ENCODE measurements at places on chromosomes 12 and 14. TPM values are rescaled to one million over a fixed set of nuclear protein-coding genes. Genes with fewer than 3 reads are reported as not detected.

CRIP1 gene
- 0.96 TPM for total RNA-seq

SMIM41 gene
- not detected for total RNA-seq

SH2B3 gene
- 21.8 TPM for total RNA-seq

SIRT4 gene
- 4.1 TPM for total RNA-seq

KLRB1 gene
- not detected for total RNA-seq

FGF6 gene
- total RNA-seq = not detected

- DNase-seq = no peak
These were observed 114.9 kb downstream of the KIF26A start for GRCh38 chr14:104253223-104253822.

DNA sequence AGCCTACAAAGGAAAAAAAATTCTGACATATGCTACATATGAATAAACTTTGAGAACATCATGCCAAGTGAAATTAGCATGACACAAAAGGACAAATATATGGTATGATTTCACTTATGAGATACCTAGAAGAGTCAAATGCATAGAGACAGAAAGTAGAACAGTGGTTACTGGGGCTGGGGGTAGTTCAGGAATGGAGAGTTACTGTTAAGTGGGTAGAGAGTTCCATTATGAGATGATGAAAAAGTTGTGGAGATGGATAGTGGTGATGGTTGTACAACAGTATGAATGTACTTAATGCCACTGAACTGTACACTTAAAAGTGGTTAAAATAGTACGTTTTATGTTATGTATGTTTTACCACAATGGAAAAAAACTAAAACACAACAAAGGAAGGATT lies 92.3 kb downstream of the SCAF11 start:
- DNase-seq = no peak

GRCh38 chr14:104980611-104981531 lies 2.7 kb upstream of the AHNAK2 start:
- DNase-seq = no peak

DNA sequence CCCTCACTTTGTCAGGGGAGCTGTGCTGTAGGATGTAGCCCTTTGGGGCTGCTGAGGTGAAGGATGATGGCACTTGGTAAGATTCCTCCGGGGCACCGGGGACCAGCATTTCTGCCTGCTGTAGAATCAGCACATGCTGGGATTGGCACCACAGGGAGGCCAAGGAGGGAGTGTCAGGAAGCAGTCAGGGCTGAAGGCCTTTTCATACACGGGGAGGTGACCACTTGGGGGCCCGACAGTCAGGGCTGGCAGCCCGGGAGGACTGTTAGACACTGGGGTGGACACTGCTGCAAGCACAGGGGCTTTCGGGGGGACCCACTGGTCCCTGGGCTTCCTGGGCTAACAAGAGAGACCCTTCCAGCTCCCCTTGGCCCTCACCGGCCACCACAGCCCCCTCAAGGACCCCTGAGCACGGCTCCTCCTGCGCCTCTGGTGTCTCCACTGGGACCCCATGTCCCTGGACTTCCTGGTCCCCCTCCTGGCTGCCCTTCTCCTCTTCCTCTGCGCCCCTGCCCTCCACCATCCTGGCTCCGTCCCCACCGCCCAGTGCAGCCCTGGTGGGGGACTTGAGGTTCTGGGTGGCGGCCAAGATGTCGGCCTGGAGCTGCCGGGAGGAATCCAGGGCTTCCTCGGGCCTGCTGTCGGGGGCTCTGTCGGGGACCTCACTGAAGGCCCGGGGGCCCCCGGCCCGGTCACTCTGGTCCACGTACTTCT lies 6.5 kb downstream of the TMEM119 start:
- DNase-seq = peak; percentile 65

DNA sequence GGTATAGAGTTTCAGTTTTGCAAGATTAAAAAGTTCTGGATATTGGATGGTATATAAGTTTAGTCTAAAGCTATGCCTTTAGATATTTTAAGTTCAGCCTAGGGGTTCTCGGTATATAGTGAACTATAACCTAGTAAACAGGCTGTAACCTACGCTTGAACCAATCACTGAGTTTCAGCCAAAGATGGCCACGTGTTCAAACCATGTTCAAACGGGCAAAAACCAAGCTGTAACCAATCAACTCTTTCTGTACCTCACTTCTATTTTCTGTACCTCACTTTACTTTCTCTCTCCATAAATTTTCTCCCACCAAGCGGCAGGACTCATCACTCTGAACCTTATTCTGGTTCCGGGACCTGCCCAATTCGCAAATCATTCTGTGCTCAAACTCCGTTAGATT lies 1.4 kb downstream of the TMBIM4 start:
- DNase-seq = no peak

- no peak for DNase-seq
These were observed 531.3 kb downstream of the GALC start for GRCh38 chr14:87461704-87462103.

DNA sequence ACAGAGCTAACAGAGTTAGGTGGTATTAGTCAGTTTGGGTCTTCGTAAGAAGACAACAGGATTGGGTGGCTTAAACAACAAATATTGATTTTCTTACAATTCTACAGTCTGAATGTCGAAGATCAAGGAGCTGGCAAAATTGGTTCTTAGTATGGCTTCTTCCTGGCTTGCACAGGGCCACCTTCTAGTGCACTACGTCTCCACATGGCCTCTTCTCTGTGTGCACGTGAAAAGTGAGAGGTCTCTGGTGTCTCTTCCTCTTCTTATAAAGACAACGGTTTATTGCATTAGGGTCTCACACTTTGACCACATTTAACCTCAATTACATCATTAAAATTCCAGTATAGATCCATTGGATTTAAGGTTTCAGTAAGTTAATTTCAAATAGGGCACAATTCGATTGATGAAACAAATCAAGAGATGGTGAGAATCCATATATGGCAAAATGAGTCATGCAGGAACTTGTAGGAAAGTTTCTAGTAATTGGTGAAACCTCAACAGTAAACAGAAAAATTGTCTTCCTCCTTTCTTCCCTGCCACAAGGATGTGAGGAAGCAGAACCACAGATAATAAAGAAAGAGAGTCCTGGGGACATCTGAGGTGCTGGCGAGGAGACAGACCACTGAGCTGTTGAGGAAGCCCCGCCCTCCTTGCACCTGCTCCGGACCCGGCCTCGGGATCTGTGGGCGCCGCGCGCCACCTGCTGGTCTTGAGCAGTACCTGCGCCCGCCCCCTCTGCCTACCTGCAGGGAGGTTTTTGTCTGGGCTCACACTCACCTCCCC lies 846.7 kb downstream of the TMEM121 start:
- DNase-seq = peak; percentile 59

- no peak for DNase-seq
These were observed 352 bp downstream of the PHB2 start for GRCh38 chr12:6970096-6970527.

GRCh38 chr12:87667378-87667777 lies 361.8 kb downstream of the C12orf50 start:
- no peak for DNase-seq

DNA sequence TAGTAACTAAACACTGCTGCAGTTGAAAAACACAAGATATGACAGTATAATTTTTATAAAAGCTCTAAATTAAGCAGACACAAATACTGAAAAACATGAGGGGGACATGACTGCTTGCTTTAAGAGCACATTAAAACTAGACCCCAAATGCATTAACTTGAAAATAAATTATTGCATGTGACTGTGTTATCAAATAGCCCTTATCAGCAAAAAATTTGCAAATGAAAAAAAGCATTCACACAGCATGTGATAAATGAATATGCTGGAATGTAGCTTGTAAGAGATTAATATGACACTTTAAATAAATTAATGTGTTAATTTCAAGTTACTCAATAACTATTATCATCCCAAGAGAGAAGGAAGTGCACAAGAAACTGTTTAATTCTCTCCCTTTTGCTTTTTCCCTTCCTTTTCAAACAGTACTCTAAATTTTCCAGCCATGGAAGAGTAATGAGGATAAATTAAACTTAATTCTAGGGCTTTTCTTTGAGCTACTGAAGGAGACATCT lies 1422.1 kb upstream of the FLRT2 start:
- no peak for DNase-seq

DNA sequence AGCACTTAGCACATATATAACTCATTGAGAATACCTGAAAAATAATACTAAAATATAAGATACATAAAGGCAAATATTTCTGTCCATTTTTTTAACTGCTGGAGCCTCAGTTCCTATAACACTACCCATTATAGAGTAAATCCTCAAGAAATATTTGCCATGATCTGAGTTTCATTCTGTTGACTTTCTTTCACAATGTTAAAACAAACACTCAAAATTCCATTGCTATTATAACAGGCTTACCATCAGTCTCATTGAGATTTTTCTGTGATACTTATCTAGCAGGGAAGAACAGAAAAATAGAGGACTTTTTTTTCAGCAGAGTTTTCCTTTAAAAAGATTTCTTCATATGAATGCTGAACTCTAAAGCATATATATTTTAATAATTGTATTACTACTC lies 24.5 kb downstream of the LMO3 start:
- DNase-seq = no peak

DNA sequence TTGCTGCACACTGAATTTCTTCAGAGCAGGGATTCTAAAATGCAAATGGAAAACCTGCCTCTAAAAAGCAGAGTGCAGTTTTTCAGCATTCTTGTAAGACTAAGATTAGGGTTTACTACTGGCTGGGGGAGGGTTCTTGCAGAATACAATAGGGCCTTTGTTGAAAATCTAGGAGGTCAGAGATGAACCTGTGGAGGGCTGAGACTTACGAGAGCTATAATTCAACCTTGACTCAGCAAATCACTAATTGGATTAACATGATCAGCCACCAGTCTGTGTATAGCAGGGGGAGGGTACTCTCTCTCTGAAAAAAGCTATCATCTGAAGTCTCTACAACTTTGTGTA lies 92.6 kb upstream of the HIF1A start:
- no peak for DNase-seq

DNA sequence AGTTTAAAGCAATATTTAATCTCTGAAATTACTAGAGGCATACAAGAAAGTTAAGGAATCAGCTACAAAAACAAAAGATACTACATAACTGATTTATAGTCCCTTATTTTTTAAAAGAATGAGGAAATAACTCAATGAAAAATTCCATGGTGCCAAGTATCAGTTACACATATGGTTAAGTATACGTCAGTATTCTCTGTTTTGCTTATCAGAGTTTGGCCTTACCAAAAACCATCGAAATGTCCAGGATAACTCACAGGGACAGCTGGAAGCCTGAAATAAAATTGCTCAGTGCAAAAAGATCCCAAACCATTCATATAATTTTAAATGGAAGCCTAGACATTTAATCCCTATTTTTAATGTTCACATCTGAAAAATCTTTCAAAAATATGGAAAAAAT lies 3.6 kb downstream of the CFL2 start:
- no peak for DNase-seq

GRCh38 chr14:42980419-42980818 lies 1373.7 kb downstream of the LRFN5 start:
- DNase-seq = no peak

- peak; percentile 97 for DNase-seq
These were observed 17.0 kb downstream of the RHOF start for GRCh38 chr12:121776190-121777098.

GRCh38 chr14:20499881-20500280 lies 5.5 kb upstream of the RNASE10 start:
- DNase-seq = no peak

GRCh38 chr14:102150744-102151143 lies 11.0 kb downstream of the WDR20 start:
- no peak for DNase-seq

DNA sequence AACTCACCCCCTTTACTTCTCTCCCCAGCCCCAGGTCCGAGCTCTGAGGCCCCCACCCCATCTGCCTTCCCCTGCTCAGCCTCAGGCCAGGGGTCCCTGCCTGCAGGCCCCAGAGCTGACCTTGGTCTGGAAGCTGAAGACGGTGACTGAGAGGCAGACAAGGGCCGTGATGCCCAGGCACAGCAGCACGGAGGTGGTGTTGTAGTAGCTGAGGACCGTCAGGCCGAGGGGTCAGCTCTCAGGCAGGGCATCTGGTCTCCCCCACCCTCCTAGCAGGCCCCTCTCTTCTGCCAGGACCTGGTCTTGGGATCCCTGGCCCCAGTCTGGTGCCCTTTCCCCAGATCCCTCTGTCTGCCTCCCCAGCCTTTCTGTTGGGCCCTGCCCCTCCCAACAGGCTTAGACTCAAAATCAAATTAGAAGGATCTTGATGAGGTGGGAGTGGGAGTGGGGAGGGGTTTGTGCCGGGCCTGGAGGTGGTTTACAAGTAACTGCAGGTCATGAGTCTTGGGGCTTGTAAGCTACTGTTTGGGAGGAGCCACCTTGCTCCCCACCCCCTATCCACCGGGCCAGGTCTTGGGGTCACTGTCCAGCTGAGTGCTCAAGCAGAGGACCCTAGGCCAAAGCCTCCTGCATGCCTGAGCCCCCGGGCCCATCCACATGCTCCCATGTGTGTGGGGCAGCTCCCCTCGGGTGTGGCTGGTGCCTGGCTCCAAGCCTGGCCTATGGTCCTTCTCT lies 14.2 kb downstream of the FAIM2 start:
- DNase-seq = no peak

DNA sequence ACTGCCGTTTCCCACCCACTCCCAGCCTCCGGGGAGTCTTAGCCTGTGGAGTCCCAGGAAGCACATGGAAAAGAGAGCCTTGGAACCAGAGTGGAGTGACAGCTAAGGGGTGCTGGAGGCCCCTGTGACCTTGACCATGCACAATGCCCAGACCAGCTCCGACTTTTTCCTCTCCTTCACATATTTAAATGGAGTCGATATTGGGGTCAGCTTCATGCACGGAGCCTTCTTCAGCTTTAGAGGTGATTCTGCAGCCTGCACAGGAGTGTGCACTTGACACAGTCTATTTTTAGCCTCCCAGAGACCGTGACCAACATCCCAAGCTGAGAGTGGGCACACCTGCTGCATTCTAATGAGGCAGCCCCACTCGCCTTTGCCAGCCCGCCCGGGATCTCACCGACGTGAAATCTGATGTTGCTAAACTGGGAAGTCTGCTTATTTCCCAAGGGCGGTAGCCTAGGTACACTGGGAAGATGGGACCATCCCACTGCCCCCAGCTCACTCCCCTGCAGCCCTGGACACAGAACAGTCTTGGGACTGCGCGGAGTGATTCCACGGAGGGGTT lies 47.5 kb downstream of the PRMT8 start:
- DNase-seq = no peak

DNA sequence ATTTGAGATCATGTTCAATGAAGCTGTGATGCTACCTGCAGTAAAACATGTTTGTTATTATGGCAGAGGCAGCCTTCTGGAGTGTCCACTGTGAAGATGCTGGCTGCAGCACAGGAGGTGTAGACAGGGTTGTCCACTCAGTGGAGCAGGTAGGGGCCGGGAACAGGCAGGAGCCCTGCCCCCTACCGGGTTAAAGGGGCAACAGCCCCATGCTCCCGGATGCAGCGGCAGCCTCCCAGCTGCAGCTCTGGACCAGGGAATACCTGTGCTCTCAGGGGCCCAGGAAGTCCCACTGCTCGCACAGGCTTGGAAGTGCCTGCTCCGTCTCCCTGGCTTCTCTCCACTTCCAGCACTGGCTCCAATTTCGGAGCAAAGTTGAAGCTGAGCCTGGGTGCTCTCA lies 401.6 kb downstream of the FOXG1 start:
- peak; percentile 6 for DNase-seq

GRCh38 chr14:60161196-60162107 lies 3.7 kb downstream of the DHRS7 start:
- DNase-seq = peak; percentile 16

Data from H7 (cell line).